LNCaP clone FGC (cell line): ENCODE measurements at places on chromosomes 6 and 20.

GRCh38 chr6:139137706-139138105 lies 2.8 kb downstream of the HECA start:
- DNase-seq: no peak

DNA sequence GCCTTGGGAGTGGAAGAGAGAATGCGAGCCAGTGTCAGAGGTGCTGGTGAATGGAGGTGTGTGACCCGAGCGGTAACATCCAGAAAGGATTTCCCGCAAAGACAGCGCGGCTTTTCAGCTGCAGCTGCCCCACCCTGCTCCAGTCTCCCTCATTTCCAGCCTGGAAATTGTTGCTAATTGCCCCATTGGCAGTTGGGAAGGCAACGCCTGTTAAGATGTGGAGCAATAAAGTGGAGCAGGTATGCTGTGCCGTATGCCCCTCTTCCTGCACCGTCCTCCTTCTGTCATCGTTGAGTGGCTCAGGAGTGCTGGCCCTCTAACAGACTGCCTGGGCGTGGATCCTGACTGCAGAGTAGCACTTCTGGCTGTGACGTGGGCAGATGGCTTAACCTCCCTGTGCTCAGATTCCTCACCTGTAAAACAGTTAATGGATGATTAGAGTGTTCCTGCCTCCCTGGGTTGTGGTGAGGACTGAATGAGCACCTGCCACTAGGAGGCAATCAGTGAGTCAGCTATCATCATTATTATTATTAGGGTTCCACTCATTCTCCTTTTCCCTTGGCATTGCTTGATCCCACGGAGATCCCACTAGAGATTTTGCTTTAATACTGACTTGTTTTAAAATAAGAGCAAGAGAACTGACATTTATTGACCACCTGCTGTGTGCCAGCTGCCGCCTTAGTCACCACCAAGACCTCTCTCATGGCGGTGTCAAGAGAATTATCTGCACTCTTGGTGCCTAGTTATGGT lies 11.7 kb downstream of the ARFGEF2 start:
- DNase-seq: no peak

DNA sequence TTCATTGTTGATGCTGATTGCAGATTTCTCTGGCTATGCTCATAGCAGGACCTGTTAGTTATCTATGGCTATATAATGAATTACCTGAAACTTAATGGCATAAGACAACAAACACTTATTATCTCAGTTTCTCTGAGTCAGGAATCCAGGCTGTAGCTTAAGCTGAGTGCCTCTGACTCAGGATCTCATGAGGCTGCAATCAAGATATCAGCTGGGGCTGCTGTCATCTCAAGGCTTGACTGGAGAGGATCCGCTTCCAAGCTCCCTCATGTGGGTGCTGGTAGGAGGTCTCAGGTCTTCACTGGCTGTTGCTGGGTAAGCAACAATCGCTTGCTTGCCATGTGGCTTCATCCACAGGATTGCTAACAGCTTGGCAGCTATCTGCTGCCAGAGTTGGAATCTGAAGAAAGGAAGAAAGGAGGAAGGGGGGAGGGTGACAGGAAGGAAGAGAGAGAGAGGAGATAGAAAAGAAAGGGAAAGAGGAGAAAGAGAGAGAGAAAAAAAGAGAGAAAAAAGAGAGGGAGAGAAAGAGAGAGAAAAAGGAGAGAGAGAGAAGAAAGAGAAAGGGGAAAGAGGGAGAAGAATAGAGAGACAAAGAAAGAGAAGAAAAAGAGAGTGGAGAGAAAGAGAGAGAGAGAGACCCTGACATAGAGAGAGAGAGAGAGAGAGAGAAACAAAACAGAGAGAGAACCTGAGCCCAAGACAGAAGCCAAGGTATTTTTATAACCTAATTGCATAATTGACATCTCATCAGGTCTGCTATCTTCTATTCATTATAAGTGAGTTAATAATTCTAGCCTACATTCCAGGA lies 579.0 kb upstream of the BTBD3 start:
- no peak for DNase-seq

GRCh38 chr6:118313208-118313607 lies 234.9 kb upstream of the PLN start:
- DNase-seq: no peak

DNA sequence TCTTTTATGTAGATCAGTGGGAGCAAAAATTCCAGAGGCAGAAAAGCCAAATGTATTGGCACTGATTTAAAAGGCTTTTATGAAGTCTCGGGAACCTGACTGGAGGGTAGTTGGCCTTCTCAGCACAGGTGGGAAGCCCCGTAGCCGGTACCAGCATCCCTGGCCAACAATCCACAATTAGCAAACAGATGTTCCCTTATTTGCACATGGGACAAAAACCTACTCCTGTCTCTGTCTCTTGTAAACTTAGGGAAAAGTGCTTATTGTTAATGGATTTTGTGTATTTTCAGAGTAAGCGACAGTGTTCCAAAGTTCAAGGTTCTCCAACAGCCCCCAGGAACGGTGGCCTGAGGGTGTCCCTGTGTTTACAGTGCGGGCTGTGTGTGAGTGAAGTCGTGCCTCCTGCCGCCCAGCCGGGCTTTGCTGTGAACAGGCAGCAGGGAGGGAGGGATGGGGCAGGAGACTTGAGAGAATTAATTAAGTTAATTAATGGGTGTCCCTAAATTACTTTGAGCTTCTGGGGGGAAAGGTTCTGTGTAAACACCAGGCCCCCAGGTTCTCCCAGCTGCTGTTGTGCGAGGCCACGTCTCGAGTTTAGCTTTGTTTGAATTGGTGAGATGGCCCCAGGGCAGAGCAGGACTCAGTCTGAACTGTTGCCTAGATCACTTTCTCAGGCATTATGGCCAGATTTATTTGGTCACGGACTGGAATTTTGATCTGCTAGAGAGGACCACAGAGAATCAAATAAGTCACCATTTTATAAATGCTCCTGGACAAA lies 3.9 kb downstream of the SYNJ2 start:
- DNase-seq: no peak

GRCh38 chr6:136235233-136235564 lies 14.9 kb downstream of the MTFR2 start:
- no peak for DNase-seq
